Esophagus squamous epithelium (tissue), 5 donors: ENCODE measurements at places on chromosomes 2 and 18.

GRCh38 chr18:28177828-28178635 lies 1.1 kb upstream of the CDH2 start:
- DNase-seq = no peak

DNA sequence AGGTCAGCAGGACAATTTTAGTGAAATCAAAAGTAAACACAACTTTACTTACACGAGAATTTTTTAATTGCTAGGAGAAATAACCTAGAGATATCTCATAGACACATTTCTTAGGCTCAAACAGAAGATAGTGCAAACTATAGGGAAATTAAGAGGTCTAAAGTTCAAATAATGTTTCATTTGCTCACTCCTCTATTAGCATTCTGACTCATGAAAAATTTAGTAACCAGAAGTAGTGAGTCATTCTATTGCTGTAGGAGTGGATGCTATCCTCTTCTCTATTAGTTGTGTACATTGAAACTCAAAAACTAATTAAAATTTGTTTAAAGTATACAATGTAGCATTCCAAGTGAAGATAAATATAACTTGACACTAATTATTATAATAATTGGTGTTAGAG lies 908.3 kb upstream of the TMEFF2 start:
- no peak for DNase-seq

GRCh38 chr18:10536280-10536679 lies 10.5 kb downstream of the NAPG start:
- no peak for DNase-seq

DNA sequence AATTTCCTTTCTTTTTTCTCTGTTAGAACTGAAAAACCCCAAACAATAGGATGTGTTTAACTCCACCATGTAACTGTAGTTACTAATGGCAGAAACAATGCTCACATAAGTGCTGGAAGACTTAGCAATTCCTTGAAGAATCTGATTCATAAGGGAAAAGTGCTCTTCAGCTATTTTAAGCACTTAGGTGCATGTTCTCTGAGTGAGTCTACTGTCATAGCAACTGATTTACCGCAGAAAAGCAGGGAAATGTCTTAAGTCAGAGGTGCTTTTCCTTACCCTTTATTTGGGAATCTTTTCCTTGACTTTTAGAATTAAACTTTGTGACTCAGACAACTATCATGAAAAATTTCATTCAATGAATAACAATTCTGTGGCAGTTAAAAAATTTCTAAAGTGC lies 65.4 kb upstream of the NABP1 start:
- DNase-seq = no peak

DNA sequence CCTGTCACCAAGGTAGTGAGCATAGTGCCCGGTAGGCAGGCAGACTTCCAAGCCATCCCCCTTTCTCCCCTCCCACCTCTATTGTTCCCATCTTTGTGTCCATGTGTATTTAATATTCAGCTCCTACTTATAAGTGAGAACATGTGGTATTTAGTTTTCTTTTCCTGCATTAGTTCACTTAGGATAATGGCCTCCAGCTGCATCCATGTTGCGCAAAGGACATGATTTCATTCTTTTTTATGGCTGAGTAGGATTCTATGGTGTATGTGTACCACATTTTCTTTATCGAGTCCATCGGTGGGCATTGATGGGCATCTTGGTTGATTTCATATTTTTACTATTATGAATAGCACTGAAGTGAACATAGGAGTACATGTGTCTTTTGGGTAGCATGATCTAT lies 35.3 kb downstream of the MMADHC start:
- DNase-seq = no peak

DNA sequence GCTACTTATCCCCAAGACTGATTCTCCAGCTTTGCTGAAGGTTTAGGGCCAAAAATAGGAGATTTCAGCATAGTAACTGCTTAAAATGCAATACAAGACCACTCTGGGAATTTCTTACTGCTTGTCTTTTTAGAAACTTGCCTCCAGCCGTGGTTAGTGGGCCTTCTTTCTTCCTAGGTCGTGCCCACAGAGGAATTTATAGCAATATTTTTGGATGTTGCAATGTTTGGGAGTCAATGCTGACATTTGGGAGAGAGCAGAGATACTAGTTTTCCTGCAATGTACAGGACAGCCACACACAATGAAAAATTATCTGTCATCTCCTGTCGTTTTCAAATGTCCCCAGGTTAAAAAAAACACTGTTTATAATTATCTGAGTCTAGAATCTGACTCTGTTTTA lies 25.6 kb upstream of the CERS6 start:
- DNase-seq = no peak

- no peak for DNase-seq
Measured at GRCh38 chr2:39431592-39432316, 5.3 kb downstream of the MAP4K3 start.

GRCh38 chr2:186576614-186577013 lies 13.2 kb upstream of the ITGAV start:
- no peak for DNase-seq

DNA sequence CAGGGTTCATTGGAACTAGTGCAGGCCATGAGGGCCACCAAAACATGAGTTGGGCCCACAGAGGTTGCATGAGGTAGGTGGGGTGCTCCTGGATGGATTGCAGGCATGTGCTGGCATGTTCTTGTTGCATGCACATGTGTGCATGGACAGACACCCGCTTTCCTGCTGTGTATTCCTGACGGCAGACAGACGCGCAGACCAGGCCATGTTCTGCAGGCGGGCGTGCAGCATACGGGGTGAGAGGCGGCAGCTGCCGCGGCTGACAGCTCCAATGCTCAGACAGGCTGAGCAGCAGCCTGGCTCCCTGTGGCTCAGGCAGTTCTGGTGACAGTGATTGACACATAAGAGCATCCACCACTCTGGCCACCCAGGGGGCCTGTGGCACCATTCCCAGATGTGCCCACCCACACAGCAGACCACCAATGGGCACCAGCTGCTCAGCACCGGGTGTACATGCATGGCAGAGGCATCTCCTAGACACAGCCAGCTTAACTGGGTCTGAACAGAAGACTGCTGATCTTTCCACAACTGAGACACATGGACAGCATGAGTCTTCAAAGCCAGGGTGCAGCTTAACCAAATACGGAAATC lies 21.2 kb downstream of the HS1BP3 start:
- no peak for DNase-seq

GRCh38 chr2:179985163-179985820 lies 21.8 kb downstream of the CWC22 start:
- no peak for DNase-seq

- no peak for DNase-seq
Measured at GRCh38 chr2:23526835-23527790, 142.1 kb downstream of the KLHL29 start.

DNA sequence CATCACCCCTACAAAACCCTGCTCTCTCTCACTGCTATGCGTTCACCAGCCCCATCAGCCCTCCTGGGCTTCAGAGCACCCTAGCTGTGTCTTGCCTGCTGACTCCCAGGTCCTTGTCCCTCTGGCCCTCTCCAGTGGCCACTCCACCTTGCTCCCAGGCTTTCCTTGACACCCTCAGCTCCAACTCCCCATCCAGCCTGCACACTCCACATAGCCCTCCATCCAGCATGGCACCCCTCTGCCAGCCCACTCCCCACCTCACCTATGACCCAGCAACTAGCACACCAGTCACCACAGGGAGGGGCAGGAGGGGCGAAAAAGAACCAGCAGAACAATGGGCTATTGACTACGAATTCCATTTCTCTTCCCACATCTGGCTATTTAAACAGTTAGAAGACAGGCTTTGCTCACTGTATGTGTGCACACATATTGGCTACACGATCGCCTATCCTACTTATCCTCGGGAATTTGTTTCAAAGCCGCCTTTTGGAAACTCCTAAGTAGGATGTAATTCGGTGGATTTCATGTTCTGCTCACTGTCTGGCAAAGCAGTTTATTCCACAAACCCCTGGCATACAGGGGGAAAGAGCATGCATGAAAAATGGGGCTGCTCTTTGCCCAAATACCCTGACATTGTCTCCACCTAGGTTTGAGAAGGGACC lies 195.3 kb downstream of the SMAD2 start:
- no peak for DNase-seq

GRCh38 chr2:222569826-222570225 lies 86.1 kb downstream of the FARSB start:
- DNase-seq = no peak

- DNase-seq = no peak
Measured at GRCh38 chr2:129794540-129794939, 184.9 kb upstream of the RAB6C start.

DNA sequence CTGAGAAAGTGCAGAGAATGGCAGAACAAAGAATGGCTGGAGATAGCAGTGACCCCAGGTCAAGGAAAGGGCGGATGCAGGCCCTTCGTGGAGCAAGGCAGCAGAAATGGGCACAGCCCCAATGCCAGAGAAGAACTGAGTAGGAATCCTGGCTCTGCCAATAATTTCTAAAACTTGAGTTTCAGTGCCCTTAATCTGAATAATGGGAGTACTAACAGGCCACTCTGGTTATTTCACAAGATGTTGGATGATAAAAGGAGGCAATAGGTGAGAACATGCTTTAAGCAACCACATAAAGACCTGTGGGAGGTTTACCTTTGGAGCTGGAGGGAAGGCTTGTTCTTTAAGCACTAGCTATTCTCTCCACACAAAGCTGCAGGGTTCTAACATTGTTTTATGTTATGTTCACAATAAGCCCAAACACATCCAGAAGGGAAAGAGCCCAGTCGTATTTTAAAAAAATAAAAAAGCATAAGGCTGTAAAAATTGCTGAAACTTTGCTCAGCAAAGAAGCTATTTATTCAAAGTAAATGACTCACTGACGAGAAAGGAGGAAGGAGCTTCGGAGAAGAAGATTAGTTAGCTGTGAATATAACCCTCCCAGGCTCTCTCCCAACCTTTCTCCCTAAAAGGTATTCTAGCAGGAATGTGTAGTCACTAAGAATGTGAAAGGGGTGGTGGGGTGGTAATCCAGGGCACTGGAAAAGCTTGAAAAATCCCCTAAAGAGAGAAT lies 470.2 kb downstream of the TXNL1 start:
- no peak for DNase-seq

DNA sequence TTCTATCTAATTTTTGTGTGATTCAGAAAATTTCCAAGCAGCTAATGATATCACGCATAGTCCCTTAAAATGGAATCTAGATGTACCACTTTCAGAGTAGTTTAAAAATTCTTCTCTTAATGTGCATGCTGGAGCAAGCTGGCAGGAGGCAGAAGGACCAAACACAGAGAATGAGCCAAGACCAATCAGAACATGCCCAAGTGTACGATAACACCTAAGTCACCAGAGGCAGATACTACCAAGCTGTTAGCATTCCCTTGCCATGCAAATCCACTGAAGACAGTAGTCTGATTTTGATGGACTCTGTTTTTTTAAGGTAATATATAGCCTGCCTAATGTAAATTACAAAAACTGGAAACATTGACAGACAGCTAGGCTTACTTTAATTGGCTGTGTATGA lies 109.3 kb downstream of the DNAH7 start:
- DNase-seq = no peak

GRCh38 chr2:62743506-62743905 lies 38.0 kb downstream of the EHBP1 start:
- DNase-seq = no peak

DNA sequence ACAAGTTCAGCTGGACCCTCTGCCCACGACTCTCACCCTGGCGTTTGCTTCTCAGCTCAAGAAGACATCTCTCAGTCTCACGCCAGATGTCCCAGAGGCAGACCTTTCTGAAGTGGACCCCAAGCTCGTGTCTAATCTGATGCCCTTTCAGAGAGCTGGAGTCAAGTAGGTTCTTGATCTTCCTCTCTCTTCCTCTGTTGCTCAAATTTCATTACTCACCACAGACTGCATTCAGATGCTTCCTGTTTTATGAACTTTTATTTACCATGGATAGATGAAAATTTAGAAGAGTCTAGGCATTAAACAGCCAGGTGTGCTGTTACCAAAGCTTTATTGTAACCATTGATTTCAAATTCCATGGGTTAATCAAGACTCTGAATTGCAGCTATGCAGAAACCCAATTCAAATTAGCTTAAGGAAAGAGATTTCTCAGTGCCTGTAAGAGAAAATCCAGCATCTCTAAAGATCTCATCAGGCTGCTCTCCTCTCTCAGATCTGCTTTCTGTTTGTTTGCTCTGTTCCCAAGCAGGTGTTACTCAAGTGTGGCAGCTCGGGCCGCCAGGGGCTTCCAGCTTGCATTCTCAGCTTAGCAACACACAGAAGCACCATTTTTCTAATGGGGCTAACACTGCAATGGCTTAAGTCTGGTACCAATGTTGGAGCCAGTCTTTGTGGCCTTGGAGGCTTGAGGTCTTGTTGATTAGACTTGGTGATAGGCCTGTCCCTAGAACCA lies 16.5 kb downstream of the SMARCAL1 start:
- no peak for DNase-seq

GRCh38 chr2:18425210-18425703 lies 135.2 kb downstream of the RDH14 start:
- no peak for DNase-seq

- DNase-seq = no peak
Measured at GRCh38 chr2:237650455-237650850, 23.1 kb downstream of the LRRFIP1 start.

DNA sequence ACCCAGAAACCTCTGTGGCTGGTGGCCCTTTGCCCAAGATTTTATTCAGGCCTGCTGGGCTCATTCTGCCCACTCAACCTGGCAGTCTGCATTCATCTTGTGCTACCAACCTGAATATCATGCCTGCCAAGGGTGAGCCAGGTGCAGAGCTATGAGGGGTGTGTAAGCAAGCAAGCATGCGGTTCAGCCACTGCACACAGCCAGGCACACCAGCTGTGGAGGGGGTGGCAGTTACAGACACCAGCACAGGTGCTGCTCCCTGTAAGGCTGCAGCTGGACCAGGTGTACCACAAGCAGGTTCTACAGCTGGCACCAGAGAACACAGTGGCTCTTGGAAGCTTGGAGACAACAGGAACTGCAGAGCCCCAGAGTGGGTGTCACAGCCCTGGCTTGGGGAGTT lies 633.2 kb downstream of the FBXO15 start:
- DNase-seq = no peak

GRCh38 chr2:85248773-85249509 lies 78.8 kb downstream of the TGOLN2 start:
- DNase-seq = no peak

DNA sequence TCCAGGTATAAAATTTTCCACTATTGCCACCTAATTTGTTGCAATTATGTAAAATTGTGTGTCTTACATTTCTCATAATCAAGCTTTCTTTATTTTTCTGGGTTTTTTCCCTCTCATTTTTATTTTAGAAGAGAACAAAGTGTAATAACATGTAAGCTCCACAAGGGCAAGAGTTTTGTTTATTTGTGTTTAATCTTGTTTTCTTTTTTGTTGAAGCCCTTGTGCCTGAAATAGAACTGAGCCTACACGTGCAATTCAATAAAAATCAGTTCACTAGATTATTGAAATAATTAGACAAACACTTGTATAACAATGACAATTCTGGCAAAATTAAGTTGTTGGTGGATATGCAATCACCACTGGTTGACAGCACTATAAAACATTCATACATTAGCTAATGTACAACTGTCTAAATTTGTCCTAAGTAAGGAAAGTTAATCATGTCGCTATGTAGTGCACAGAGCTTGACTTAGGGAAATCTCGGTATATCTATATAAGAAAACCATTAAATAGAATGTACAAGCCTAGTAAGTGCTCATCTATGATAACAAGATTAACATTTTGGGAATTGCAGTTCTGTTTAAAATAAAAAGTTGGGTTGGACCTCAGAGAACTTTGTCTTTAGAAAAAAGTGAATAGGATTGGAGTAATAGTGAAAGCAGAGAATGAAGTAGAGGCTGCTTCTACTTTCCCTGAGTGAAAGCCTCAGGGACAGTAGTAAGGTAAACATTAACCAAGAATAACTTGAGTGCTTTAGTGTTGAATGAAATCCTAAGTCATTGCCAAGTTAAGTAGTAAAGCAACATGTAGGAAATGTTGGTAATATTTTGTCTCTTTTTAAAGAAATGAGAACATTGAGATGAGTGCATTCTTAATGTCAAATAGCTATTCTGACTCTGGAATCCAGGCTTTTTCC lies 37.4 kb upstream of the NOL4 start:
- no peak for DNase-seq
